Right renal pelvis (tissue), 4 donors: ENCODE measurements at places on chromosomes 12 and 14. TPM values are rescaled to one million over a fixed set of nuclear protein-coding genes. Genes with fewer than 3 reads are reported as not detected.

A2ML1 gene
- 0.40 TPM for polyA plus RNA-seq

ANKRD33 gene
- polyA plus RNA-seq = 0.27 TPM

COX8C gene
- polyA plus RNA-seq = 0.47 TPM

ASB2 gene
- polyA plus RNA-seq = 0.45 TPM

PPP1R36 gene
- polyA plus RNA-seq = 0.90 TPM

HOXC6 gene
- polyA plus RNA-seq = 31.7 TPM

DEPDC4 gene
- 5.9 TPM for polyA plus RNA-seq

LRP1 gene
- polyA plus RNA-seq = 75.2 TPM
